Activated CD8-positive, alpha-beta memory T cell treated with anti-CD3 and anti-CD28 coated beads, Interleukin-2, amount 50 U/mL, for 4 hours (primary cell): ENCODE measurements at places on chromosomes 5 and 9.

DNA sequence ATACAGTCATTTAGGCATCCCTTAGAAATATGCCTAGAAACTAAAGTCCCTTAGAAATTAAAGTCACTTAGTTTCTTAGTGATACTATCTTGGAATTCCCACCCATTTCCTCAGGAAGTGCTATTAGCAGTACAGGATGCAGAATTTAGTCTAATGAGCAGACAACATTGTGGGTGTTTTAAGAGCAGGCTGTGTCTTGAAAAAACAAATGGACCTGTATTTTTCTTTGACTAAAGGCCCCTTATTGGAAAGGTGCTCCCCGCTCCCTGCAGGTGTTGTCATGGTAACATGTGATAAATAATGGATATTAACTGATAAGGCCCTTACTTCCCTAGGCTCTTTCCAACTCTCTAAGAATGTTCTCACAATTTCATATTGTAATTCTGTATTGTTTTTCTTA, 38.8 kb upstream of the STARD4 start:
- DNase-seq, result no peak

- DNase-seq, result no peak
These were observed 231.4 kb downstream of the NR2F1-AS1 start for GRCh38 chr5:93349613-93350012.

GRCh38 chr9:129437626-129438323, 183.1 kb downstream of the C9orf50 start:
- DNase-seq, result no peak

DNA sequence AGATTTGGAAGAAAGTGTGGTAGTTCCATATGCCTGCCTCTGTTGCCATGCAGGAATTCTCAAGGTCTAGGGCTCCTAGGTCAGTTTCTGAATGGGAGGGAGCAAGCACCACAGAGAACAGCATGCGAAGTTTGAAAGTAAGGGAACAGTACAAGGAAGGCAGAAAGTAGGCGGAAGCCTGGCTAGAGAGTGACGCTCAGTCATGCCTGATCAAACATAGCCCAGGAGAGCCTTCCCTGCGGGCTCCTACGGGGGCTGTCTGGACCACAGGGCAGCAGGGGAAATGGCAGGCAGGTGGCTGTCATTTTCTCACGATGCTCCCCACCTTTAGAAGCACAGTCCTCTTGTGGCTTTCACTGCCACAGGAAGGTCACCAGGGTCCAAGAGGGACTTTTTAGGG, 12.8 kb upstream of the STC2 start:
- no peak for DNase-seq

DNA sequence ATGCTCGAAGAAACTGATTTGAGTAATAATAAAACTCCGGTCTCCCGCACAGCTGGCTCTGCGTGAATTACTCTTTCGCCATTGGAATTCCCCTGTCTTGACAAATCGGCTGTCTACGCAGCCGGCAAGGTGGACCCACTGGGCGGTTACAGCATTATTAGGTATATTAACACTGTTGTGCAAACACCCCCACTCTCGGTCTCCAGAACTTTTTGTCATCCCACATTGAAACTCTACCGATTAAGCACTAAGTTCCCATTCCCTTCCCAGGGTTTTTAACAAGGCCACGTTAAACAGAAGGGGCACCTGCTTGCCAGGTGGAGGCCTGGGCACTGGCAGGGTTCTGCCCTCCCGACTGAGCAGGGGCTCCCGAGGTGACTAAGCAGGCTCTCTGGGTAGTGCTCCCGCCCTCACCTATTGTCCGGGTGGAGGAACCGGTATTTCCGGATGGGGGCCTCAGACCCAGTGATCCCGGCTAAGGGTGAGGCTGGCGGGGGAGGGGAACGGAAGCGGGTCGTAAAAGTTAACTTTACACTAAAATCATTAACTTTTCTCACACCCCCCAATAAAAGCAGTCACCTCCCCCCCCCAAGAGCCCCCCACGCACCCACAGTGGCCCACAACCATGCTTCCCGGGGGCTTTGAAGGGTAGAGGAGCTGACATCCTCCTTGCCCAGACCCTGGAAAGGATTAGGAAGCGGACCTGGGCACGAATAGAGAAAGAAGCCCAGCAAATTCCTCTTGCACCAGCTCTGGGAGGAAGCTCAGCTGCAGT, 53.5 kb upstream of the TJP2 start:
- DNase-seq, result no peak

DNA sequence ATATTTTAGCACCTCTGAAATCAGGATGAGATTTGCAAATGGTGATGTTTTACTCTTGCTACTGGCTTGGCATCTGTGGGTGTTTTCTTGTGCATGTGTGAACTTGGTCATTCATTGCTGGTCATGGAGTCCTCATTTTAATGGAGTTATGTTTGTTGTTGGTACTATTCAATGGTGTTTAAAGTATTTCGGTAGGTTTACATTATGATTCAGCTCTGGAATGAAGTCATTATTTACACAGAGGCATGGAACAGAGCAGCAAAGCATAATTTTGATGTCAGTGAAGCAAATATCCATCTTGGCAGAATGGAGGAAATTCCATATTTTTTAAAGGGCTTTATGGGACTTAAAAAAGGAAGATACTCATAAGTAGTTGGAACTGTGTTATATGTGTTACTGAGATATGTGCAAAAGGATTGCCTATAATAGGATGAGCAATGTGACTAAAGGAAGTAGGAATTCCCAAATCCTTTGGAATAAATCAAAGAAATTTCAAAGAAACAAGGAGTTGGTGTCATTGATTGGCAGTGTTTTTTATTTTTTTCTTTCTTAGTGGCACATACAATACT, 147.4 kb downstream of the ACTBL2 start:
- DNase-seq, result no peak

GRCh38 chr5:151196556-151197290, 27.2 kb downstream of the CCDC69 start:
- no peak for DNase-seq

GRCh38 chr9:89234205-89235067, 55.8 kb upstream of the SHC3 start:
- no peak for DNase-seq

GRCh38 chr9:101307524-101308213, 77.1 kb downstream of the BAAT start:
- no peak for DNase-seq

DNA sequence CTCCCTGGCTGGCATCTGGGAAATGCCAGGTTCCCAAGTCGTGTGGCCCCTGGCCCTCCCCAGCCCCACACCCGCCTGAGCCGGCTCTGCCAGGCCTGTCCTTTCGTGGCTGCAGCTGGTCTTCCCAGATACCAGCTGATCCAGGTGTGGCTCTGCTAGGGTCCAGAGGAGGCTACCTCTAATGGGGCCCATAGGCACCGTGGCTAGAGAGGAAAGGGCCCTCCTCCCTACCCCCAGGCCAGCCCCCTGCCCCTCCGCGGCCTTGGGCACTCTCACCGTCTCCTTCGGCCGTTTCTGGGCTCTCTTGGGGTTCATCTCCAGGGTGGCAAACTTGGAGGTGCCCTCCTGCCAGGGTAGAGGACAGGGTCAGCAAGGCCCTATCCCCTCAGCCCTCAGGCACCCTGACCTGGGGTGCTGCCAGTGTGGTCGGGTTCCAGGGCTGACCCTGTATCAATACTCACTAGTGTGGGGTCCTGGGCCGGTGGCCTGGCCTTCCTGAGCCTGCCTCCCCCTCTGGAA, 17.0 kb downstream of the RALGDS start:
- DNase-seq, result peak; percentile 11

- no peak for DNase-seq
These were observed 22.2 kb downstream of the VAV2 start for GRCh38 chr9:133969681-133970580.

DNA sequence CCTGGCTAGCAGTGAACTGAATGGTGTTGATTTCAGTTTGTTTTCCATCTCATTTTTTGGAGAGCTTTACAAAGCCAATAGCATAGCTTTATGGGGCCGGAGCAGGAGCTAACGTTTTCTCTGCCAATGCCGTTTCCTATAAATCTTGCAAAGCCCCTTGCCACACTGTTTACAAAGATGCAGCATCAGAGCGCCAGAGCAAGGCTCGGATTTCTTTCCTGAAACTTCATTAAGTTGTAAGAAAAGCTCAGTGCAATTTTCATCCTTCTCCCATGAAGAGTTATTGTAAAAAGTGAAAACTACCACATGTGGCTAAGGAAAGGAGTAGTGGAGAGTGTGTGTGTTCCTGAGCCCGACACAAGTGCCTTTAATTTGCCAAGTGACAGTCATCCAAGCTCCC, 178.2 kb upstream of the GDNF start:
- DNase-seq, result no peak

- DNase-seq, result no peak
These were observed 26.6 kb upstream of the TRMT10B start for GRCh38 chr9:37727013-37727412.

- no peak for DNase-seq
These were observed 95.3 kb upstream of the RASGRF2 start for GRCh38 chr5:80864706-80865435.

DNA sequence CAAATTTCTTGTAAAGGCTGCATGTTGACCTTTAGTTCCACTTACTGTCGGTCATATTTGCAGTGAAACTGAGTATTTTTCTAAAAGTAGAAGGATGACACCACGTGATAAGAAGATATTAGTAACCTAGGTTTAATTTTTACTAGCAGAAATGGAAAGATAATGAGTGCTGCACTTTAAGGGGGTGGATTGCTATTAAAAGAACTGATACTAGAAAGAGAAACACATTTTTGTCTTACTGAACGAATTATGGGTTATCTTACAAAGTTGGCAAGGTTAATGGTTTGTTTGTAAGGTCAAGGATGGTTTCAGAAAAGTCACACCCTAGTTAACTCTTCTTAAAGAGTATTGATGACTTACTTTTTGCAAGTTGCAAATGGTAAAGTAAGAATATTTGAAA, 2.4 kb downstream of the MACIR start:
- no peak for DNase-seq

- no peak for DNase-seq
These were observed 44.1 kb upstream of the FSD1L start for GRCh38 chr9:105403552-105404248.

- no peak for DNase-seq
These were observed 4.6 kb downstream of the SEPTIN8 start for GRCh38 chr5:132772291-132773070.

DNA sequence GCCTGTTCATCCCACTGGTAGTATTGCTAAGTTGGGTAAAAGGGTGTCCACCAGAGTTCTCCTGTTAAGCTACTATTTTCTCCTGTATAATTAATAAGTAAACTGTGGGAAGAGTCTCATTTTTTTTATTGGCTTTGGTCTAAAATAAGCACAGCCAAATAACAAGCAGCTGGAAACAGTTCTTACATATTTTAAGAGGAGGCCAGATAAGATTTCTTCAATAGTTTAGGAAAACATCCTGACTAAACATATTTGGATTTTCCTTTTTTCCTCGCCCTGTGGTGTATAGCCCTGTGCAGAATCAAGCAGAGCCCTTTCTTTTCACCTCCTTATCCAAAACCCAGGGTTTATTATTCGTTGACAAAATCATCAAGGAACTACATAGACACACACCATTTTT, 122.2 kb upstream of the ZNF608 start:
- DNase-seq, result no peak

GRCh38 chr9:136808075-136808805, 492 bp downstream of the RABL6 start:
- DNase-seq, result peak; percentile 62

DNA sequence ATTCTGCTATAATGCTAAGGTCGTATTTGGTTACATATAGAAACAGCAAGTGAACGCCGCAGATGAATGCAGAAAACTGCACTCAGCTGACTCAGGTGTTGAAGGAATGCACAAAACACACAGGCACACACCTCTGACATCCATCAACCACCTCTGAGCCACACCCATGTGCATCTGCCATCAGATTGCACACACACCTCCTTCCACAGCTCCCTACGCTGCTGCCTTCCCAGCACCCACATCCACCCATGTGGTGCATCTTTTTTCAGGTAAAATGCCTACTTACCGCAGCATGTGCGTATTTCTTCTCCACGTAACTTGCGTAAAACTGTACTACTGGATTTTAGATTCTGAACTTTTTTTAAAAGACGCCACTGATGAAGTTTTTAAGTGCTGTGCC, 7.1 kb downstream of the STK10 start:
- no peak for DNase-seq

GRCh38 chr5:10580531-10581423, 16.9 kb downstream of the ANKRD33B start:
- DNase-seq, result no peak

- DNase-seq, result no peak
These were observed 45.3 kb upstream of the ADAMTSL1 start for GRCh38 chr9:18428661-18429060.

GRCh38 chr5:151424892-151425523, 22.4 kb upstream of the SLC36A1 start:
- DNase-seq, result no peak

- DNase-seq, result no peak
These were observed 27.7 kb upstream of the F2R start for GRCh38 chr5:76688212-76688611.

DNA sequence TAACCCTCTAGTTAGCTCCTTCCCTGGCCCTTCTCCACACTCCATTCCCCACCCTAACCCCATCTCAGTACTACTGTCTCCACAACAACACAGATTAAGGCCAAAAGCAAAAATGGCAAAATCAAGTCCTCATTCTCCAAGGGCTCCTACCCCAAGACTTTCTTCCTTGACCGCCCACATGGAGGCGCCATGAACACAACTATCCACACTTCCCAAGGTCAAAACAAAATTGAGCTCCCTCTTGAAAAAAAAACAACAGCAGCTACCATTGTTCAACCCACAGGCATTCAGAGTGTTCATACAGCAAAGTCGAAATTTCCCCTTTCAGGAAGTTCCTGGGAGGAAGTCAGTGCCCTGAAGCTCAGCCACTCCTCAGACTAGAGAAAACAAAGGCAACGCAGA, 54.4 kb downstream of the GNAQ start:
- DNase-seq, result peak; percentile 44

DNA sequence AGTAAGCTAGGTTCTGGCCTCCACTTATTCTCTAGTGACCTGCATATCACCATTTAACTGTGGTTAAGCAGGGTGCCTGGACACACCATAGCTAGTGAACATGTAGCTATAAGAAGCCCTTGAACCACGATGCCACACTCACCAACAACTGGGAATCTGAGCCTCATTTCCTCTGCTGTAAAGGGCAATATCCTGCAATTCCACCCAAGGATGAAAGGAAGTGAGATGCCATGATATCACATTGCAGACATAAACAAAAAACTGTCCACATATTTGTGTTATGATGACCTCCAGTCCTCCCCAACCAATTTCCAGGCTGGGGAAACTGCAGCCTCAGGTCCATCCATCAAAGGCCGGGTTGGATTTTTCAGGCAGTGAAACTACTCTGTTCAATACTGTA, 10.4 kb downstream of the TNIP1 start:
- DNase-seq, result no peak
